ENCODE measurements at places on chromosomes 16 and 17.

DNA sequence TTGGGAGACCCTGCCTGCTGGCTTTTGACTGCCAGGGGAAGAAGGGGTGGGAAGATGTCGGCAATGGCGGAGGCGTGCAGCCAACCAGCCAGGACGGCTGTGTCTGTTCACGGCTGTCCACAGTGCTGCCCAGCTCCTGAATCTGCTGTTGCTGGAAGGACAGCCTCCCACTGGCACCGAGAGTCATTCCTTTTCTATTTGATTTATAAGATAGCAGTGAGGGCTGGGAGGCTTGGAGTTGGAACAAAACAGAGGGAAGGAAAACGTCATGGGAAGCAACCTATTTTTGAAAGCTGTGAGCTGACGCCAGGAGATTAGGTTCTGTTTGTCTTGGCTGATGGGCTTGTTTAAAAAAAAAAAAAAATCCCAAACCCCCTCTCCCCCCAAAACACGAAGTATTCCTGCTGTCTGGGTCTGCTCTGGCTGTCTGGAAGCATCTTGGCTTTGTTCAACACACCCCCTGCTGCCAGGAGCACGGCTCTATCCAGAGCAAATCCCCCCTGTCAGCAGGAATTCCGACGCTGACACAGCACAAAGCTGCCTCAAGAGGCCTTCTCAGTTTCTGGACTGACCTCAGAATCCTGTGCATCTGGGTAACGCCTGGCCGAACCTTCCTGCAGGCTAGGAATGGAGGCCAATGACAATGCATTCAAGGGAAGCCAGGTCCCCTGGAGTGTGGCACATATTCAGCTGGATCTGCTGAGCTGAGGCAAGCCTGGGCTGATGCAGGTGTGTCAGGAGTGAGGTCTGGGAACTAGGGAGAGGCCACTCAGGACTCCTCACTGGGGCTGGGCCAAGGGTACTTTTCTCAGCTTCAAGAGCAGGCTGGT lies 41.0 kb upstream of the SREBF1 start:
- no peak for DNase-seq

- no peak for DNase-seq
Observed at GRCh38 chr16:86929057-86929871, 350.9 kb downstream of the FOXL1 start.

- DNase-seq = no peak
Observed at GRCh38 chr17:921161-921560, 58.4 kb downstream of the NXN start.

- no peak for DNase-seq
Observed at GRCh38 chr17:77254951-77255825, 114.4 kb downstream of the SEC14L1 start.

- DNase-seq = no peak
Observed at GRCh38 chr16:29116980-29117379, 132.1 kb downstream of the LAT start.

DNA sequence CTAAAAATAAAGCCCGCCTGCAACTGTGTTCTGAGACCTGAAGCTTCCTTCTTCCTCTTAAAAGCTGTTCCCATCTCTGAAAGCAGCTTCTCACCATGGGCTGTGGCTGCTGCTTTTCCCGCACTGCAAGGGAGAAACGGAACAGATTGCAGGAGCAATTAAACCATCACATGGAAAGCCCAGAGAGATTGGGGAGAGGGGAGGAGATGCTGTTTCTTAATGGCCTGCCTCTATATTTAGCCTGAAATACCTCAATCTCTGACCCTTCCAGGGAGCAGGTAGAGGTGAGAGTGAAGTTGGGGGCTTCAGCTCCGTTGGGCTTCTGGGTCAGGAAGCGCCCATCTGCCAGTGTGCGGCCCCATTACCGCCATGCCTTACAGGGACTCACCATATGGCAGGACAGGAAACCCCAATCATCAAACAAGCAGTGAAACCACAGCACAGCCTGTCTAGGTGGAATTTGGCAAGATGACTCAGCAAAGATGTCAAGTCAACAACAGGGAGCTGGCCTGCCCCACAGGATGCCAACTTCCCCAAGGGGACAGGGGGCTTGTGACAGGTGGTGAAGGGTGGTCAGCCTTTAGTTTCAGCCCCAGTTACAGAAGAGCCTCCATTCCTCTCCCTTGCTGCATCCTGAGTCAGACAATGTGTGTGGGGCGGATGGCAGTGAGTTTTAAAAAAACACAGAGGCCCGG lies 286.6 kb upstream of the CCL2 start:
- no peak for DNase-seq

DNA sequence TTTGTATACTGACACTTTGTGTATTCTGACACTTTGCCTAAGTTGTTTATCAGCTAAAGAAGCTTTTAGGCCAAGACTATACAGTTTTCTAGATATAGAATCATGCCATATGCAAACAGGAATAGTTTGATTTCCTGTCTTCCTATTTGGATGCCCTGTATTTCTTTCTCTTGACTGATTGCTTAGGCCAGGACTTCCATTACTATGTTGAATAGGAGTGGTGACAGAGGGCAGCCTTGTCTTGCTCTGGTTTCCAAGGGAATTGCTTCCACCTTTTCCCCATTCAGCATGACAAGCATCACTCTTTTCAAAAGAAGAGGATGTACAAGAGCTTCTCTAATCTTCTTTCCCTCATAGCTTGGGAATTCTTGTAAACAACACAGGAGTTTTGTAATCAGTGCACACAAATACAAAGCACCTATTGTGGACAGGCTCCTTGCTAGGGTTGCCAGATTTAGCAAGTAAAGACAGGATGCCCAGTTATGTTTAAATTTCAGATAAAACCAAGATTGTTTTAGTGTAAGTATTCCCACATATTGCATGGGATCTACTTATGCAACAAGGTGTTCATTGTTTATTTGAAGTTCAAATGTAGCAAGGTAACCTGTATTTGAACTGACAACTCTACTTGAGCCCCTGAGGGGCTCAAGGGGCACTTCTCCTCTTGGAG lies 233.5 kb downstream of the SLC39A11 start:
- DNase-seq = no peak

- DNase-seq = no peak
Observed at GRCh38 chr16:87140211-87141200, 176.7 kb downstream of the C16orf95 start.

GRCh38 chr17:1810450-1811103 lies 19.1 kb downstream of the SMYD4 start:
- no peak for DNase-seq

DNA sequence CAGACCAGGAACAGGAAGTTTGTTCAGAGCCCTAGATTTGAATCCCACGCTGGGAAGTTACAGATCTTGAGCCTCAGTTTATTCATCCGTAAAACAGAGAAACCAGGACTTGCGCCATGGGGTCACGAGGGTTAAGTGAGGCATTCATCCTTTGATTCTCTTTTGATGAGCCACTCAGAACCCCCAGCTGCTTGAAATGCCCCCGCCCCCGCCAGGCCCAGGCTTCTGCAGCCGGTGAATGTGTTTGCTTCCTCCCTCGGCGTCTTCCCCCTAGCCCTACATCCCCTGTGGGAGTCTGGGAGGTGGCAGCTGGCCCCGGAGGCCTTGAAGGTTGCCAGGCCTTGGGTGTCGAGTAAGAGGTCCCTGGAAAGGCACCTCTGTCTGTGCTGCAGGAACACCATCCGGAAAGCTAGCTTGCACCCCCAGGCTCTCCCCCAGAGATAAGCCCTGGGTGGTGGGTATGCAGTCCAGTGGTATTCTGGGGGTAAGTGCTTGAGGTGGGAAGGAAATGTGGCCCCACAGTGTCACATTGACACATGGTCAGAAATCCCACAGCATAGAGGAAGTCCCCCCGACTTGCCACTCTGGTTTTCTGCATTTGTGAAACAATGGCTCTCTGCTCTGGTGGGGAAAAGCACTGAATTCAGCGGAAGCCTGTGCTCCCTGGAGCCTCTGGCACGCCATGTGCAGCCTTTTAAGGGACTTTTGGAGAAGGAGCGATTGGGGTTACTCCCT lies 14.9 kb downstream of the IRF8 start:
- DNase-seq = no peak

DNA sequence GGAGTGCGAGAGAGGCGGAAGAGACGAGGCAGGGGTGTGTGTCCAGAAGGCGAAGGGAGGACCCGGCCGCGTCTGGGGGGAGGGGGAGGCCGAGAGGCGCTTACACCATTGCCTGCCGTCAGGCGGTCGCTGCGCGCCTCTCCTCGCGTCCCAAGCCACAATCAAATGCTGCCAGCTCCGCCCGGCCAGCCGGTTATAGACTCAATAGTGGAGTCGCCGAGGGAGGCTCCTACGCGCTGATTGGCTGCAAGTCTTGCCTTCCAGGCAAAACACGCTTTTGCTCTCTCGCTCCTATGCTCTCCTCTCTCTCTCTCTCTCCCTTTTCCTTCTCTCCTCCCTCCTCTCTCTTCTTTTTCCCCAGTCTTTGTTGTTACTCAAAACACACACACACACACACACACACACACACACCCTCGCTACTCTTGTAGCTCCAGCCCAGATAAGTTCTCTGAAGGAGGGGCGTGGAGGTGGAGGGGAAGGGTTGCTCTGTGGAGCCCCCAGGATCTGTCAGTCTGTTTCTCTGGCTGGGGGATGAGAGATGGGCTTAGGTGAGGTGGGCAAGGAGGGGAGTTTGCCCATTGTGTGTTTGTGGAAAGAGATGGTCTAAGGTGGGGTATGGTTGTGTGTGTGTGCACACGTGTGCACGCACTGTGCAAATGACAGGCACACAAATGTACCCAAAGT lies at the start of gene DLX3:
TSS of gene DLX3 (minus strand) at position 170 of the 684 bp plus-strand sequence. CDS start 226 bp downstream, outside the sequence.
- no peak for DNase-seq

DNA sequence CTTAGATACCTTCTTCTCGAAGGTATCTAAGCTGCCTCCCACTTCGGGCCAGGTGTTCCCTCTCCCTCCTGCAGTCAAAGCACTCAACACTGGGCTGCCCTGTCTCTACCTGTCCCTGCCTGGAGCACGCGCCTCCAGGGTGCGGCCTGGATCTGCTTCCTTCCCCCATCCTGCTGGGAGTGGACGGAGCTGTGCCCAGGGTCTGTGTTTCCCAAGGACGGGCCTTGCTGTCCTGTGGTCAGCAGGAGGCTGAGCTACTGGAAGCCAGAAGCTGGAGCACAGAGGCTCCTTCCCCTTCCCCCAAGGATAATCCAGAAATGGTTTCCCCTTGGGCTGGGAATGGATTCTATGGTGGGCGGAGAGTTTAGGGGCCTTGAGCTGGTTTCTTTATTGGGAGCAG lies 16.7 kb downstream of the LLGL2 start:
- no peak for DNase-seq

DNA sequence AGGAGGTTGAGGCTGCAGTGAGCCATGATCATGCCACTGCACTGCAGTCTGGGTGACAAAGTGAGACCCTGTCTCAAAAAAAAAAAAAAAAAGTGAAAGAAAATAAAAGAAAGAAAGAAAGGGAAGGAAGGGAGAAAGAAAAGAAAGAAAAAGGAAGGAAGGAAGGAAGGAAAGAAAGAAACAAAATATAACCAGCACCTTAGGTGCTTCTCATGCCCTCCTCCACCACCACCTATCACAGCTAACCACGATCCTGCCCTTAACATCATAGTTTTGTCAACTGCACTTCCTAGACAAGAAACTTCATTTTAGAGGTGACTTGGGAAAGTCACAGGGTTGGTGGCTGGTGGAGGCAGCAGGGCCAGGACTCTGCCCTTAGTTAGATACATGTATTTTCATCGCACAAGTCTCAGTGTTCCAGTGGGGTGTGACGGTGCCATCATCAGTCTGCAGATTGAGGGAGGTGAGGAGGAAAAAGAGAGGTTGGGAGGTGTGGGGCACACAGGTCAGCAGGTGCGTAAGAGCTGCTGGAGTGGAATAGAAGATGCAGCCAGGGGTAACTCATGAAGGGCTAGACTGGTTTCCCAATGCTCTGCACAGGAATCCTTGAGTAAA lies 10.0 kb downstream of the SUPT4H1 start:
- no peak for DNase-seq

DNA sequence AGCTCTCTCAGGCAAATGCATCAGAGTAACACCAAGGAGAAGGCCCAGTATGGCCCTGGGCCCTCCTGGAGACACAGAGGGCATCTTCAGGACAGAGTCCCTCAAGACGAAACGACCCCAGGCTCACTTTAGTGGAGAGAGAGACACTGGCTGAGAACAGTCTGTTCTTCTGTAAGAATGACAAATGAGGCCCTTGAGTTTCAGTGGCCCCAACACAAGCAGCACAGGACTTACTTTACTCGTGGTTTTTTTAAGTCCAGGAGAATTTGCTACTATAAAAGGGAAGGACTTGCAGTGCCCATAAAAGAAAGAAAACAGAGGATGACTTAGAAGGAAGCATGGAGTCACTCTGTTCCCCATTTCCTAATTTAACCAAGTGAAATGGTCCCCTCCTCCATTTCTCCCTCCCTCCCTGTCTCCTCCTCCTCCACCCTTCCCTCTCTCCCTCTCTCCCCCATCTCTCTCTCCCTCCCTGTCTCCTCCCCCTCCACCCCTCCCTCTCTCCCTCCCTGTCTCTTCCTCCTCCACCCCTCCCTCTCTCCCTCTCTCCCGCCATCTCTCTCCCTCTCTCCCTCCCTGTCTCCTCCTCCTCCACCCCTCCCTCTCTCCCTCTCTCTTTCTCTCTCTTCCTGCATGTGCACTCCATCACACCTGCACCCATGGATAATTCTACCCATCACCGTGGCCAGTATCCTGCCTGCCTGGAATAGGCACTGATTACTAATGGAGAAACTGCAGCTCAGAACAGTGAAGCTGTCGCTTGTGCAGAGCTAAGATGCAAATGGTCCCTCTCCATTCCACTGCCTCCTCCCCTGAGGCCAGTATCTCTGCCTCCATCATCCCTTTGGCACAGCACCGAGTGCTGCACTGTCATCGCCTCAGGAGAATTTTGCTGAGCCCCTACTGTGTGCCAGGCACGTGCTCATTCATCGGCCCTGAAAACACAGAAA lies 47.3 kb upstream of the RBFOX3 start:
- DNase-seq = no peak

DNA sequence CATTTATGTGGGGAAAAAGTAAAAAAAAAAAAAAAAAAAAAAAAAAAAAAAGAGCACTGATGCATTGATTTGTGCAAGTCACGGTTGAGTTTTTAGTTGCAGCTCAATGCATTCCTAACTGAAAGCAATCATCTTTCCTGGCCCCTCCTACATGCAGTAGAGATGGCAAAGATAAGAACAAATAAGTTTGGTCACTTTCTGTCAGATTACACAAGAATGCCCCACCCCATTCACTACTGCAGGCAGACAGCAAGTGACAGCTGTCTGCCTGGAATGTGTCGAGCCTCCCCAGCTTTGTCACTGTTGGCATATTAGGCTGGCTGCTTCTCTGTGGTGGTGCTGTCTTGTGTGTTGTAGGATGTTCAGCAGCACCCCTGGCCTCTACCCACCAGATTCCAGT lies 243.5 kb downstream of the FOXL1 start:
- no peak for DNase-seq

DNA sequence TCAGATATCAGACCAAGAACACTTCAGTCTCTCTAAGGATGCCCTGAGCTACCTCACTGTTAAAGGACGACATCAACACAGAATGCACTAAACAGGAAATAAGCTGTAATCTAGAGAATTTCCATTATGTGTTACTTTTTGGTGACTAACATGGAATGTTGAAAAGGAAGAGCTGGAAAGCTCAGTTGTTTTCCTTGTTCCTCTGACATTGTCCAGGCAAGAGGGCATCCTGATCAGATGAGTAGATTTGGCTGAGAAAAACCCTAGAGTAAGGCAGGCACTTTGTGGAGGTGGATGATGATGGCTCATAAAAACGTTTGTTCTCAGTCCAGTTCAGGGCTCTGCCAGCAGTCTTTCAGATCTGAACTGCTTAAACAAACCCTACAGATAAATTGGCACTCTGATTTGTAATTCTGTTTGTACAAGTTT lies 34.0 kb downstream of the DGKE start:
- DNase-seq = no peak
